ENCODE measurements at places on chromosomes 4 and X. TPM values are rescaled to one million over a fixed set of nuclear protein-coding genes. Genes with fewer than 3 reads are reported as not detected.

Gene MAOB
- total RNA-seq, result not detected

Gene DNAAF6
- total RNA-seq, result not detected

Gene ADH1B
- total RNA-seq, result not detected

Gene NPFFR2
- not detected for total RNA-seq

Gene WDR45
- 23.3 TPM for total RNA-seq

Gene CDX4
- not detected for total RNA-seq

Gene TRIM75
- total RNA-seq, result not detected

Gene PNCK
- not detected for total RNA-seq

Gene VCX3B
- total RNA-seq, result not detected

Gene SERPINA7
- not detected for total RNA-seq

Gene MBNL3
- 1.4 TPM for total RNA-seq

Gene ANXA10
- not detected for total RNA-seq

Gene SPANXB1
- total RNA-seq, result not detected

Gene NKX3-2
- not detected for total RNA-seq
